Lower lobe of right lung (tissue), 2 donors: ENCODE measurements at places on chromosomes 2 and 18. TPM values are rescaled to one million over a fixed set of nuclear protein-coding genes. Genes with fewer than 3 reads are reported as not detected.

DYSF gene
- 41.2 TPM for total RNA-seq

LIMS2 gene
- 148 TPM for total RNA-seq

ANKRD30BL gene
- not detected for total RNA-seq

TTR gene
- not detected for total RNA-seq

DSC3 gene
- total RNA-seq = 0.24 TPM

ABCG8 gene
- total RNA-seq = not detected

MARCO gene
- 491 TPM for total RNA-seq

REG1B gene
- total RNA-seq = not detected

TNS1 gene
- 505 TPM for total RNA-seq

ASTL gene
- total RNA-seq = not detected

GPR35 gene
- total RNA-seq = 4.7 TPM

DIS3L2 gene
- 34.4 TPM for total RNA-seq

IL1F10 gene
- not detected for total RNA-seq

EPAS1 gene
- total RNA-seq = 1,419 TPM

IL18RAP gene
- 6.8 TPM for total RNA-seq

PDCD1 gene
- 1.4 TPM for total RNA-seq

FOXD4L1 gene
- 0.62 TPM for total RNA-seq

POTEJ gene
- total RNA-seq = not detected

SERPINB13 gene
- not detected for total RNA-seq

ONECUT2 gene
- 0.03 TPM for total RNA-seq

UNC80 gene
- not detected for total RNA-seq

CXCR2 gene
- 20.1 TPM for total RNA-seq

MFSD6 gene
- total RNA-seq = 50.5 TPM

CACNB4 gene
- total RNA-seq = 17.3 TPM

NETO1 gene
- total RNA-seq = not detected

SPR gene
- 46.2 TPM for total RNA-seq

ASIC4 gene
- 0.53 TPM for total RNA-seq

KCNS3 gene
- total RNA-seq = 28.7 TPM

STPG4 gene
- total RNA-seq = 0.77 TPM

GALR1 gene
- total RNA-seq = not detected

CAD gene
- 28.8 TPM for total RNA-seq

KRTCAP3 gene
- 18.8 TPM for total RNA-seq

CDH7 gene
- not detected for total RNA-seq

COPS7B gene
- 31.2 TPM for total RNA-seq

EHD3 gene
- 11.0 TPM for total RNA-seq

CDK15 gene
- 4.5 TPM for total RNA-seq

MOCOS gene
- total RNA-seq = 4.2 TPM

IL1RN gene
- total RNA-seq = 20.1 TPM

GAL3ST2 gene
- not detected for total RNA-seq

CASP10 gene
- 26.7 TPM for total RNA-seq

PLEK gene
- total RNA-seq = 42.1 TPM

CCBE1 gene
- total RNA-seq = 14.0 TPM

SLC19A3 gene
- 40.7 TPM for total RNA-seq

IL37 gene
- total RNA-seq = not detected

NOL4 gene
- 0.56 TPM for total RNA-seq

IRS1 gene
- total RNA-seq = 11.3 TPM

CFAP65 gene
- 7.6 TPM for total RNA-seq

GKN2 gene
- total RNA-seq = 53.3 TPM

KCNG2 gene
- total RNA-seq = 0.50 TPM

ASPRV1 gene
- total RNA-seq = 1.9 TPM

FAM124B gene
- 4.8 TPM for total RNA-seq

UCN gene
- 4.0 TPM for total RNA-seq

GCG gene
- total RNA-seq = not detected
